ENCODE measurements at places on chromosomes 11 and 22.
A peak's percentile ranks its signal among the peaks of the same experiment; 100 is the strongest.

DNA sequence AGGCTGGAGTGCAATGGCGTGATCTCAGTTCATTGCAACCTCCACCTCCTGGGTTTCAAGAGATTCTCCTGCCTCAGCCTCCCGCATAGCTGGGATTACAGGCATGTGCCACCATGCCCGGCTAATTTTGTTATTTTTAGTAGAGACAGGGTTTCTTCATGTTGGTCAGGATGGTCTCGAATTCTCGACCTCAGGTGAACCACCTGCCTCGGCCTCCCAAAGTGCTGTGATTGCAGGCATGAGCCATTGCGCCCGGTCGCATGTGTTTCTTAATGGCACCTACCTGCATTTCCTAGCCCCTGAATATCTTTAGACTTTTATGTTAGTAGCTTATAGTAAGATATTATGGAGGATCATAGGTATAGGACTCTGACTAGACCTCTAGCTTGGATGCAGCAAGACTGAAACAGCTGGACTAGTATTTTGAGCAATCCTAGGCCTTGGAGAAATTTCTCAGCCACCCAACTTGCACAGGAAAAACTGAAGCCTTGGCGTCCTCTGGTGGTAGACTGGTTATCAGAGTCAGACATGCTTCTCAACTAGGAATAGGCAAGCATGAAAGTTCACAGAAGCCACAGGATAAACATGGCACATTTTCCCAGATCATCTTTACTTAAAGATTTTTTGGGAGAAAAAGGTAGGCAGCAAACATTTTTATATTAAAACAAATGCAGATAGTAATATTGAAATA lies 22.7 kb upstream of the C1QTNF4 start:
- DNase-seq, result peak; percentile 56

DNA sequence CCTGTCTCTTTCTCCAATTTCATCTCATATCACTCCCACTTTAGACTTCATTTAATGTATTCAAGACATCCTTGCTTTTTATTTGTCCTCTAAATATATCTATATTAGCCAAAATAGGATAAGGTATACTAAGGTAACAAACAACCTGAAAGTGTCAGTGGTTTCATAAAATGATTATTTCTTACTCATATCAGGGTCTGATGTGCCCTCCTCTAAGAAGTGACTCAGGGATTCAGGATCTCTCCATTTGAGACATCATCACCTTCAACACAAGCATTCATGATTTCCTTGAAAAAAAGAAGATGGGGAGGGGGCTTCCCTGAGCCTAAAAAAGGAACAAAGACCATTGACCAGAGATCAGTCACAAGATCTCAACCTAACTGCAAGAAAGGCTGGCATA lies 131.4 kb upstream of the POU2AF2 start:
- DNase-seq, result no peak

DNA sequence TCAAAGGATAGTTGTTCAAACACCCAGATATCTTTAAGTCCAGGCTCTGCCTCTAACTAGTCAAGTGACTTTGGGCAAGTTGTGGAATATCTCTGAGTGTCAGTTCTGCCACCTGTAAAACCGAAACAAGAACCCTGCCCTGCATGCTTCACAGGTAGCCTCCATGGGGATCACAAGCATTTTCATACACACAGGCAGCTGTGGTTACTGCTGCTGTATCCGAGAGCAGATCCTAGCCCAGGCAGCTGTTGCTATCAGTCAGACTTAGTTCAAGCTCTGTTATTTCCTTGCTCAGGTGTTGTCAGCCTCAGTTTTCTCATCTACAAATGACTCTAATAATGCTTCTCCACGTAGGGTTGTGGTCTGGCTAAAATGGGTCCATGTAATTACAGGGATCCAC lies 6.5 kb upstream of the RASD2 start:
- DNase-seq, result no peak

GRCh38 chr11:10659339-10660216 lies 34.0 kb downstream of the IRAG1 start:
- DNase-seq, result no peak

GRCh38 chr11:131885431-131885830 lies 515.0 kb downstream of the NTM start:
- no peak for DNase-seq

DNA sequence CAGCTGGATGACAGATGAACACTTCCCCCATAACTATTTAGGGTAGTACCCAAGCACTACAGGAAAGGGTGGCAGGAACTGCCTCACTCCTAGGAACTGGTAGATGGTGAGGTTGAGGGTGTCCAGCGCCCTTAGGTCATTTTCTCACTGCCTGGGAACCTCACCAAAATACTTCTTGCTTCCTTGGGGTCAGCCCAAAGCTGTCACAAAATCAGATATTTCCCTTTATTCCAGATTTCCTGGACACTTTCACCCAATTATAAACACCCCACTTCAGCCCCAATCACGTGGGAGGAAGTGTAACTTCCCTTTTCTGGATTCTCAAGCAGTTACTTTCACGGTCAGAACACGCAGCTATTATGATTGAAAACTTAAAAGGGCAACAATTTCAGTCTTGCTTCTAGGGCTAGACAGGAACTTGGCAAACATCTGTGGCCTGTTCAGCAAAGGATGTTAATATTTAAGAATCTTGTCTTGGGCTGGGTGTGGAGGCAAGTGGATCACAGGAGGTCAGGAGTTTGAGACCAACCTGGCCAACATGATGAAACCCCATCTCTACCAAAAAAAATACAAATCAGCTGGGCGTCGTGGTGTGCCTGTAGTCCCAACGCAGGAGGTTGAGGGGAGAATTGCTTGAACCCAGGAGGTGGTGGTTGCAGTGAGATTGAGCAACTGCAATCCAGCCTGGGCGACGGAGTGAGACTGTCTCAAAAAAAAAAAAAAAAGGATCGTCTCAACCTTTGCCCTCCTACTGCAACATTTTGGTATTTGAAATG lies 4.0 kb downstream of the FTH1 start:
- peak; percentile 2 for DNase-seq

DNA sequence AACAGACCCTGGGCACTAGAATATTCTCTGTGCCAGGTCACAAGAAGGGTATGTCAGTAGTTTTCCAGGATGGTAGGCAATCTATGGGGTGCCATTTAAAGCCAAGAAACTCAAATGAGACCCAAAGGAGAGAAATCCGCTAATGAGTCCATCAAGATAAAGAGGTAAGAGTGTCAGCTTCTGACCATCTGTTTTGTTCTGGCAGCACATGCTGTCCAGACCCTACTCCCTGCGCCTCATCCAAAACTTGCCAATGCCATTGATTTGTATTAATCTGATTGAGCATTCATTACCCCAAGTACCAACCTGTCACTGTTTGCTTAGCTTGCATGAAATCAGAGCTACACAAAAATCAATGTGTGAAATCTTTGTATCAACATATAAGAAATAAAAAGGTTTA lies 229.0 kb downstream of the BLID start:
- no peak for DNase-seq

DNA sequence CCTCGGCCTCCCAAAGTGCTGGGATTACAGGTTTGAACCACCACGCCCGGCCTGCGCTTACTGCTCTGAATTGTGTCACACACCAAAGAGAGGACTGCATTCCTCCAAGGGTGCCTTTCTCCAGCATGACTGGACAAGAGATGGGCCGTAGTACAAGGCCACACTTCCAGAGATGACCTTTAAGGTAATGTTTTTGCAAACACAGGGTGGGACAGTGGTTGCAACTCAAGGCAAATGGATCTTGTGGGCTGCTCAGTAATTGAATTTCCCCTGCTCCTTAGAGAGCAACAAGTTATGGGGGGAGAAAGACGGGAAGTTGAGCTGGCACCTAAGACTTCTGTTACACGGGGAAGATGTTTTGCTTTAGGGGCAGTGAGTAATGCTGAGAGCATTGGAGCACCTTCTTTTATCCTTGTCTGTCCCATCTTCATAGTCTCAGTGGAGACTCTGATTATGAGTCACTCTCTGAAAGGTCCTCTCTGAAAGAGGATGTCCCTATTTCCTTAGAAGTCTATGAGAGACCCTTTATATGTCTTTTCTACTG lies 66.3 kb downstream of the C11orf91 start:
- DNase-seq, result no peak

GRCh38 chr11:62847767-62848314 lies 8.5 kb upstream of the WDR74 start:
- DNase-seq, result no peak

GRCh38 chr11:81380395-81380794 lies 1353.3 kb downstream of the FAM181B start:
- DNase-seq, result no peak
